A172 (cell line): ENCODE measurements at places on chromosomes 16 and 17.

GRCh38 chr16:2468725-2469398 is 2.2 kb upstream of the NTN3 start:
- DNase-seq: peak; percentile 46

DNA sequence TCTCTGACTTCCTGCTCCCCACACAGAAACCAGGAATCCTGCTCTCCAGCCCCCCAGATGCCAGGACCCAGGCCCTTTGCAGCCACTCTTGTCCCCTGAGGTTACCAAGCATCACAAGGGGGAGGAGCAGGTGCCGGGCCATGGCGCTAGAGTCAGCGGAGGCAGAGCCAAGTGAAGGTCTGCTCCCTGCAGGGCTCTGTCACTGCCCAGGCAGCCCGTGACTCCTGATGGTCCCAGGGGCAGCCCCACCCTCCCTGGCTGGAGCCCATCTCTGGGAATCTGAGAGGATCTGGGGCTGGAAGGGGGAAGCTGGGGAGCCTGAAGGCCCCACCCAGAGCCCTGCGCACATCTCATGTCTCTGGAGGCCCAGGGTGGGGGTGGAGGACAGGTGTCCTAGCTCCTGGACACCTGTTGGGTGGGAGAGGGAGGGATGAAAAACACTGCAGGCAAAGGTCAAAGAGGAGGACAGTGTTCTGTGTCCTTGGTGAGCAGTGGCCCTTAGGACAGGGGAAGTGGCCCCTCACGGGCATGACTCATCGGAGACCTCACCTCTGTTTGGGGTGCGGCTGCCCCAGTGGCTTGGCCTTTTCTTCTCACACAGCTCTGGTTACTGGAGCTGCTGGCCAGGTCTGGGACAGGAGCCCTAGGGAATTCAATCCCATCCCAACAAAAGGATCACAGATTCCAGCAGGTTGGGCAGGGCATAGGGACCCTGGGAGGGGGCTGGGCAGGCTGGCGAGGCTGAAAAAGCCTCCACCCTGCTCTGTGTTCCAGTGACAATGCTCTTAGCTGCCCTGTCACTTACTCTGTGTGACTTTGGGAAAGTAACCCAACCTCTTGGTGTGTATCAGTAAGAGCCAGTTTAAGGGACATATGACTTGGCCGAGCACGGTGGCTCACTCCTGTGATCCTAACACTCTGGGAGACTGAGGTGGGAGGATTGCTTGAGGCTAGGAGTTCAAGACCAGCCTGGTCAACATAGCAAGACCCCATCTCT is at the start of gene PRSS36:
TSS of gene PRSS36 (minus strand) at position 173 of the 997 bp plus-strand sequence. CDS start at position 142, 31 bp downstream.
- DNase-seq: no peak

- DNase-seq: peak; percentile 51
These were observed 107.0 kb downstream of the PLCG2 start for GRCh38 chr16:81885976-81886586.

DNA sequence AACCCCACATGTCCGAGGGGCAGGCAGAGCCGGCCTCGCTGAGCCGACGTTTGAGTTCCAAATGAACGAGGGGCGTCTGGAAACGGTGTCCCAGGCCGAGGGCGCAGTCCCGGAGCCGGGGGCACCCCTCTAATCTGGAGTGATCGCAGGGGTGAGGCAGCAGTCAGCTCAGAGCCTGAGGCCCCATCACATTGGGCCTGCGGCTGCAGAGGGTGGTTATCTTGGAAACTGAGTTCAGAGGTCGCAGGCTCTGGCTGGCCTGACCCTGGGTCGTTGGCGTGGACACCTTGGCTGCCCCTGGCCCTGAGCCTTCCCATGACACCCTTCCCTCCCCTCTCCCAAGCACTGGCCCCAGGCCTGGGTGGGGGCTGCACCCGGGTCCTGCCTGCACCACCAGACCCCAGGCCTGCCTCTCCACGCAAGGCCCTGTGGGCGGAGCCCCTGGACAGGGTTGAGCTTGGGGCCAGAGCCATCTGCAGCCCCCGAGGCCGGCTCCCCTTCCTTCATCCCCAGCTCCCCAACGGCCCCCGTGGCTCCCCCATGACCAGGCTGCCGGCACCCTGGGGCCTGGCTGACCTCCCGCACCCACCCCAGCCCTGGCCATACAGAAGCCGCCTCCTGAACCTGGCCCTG is 45.6 kb downstream of the ZFPM1 start:
- DNase-seq: no peak

GRCh38 chr17:32311028-32311536 is 30.9 kb downstream of the C17orf75 start:
- DNase-seq: no peak

- no peak for DNase-seq
These were observed 113.6 kb downstream of the SNX29 start for GRCh38 chr16:12090151-12090530.

- DNase-seq: peak; percentile 5
These were observed 7.0 kb downstream of the DHX40 start for GRCh38 chr17:59572301-59572924.

- peak; percentile 75 for DNase-seq
These were observed 436.4 kb downstream of the SOX9 start for GRCh38 chr17:72556944-72557826.

GRCh38 chr16:86270696-86271095 is 239.6 kb upstream of the FOXF1 start:
- no peak for DNase-seq

GRCh38 chr17:64412944-64413381 is 22.3 kb upstream of the PECAM1 start:
- no peak for DNase-seq

GRCh38 chr17:79966681-79967080 is 69.0 kb downstream of the TBC1D16 start:
- no peak for DNase-seq
